ENCODE measurements at places on chromosomes 3 and 15.
A peak's percentile ranks its signal among the peaks of the same experiment; 100 is the strongest.

DNA sequence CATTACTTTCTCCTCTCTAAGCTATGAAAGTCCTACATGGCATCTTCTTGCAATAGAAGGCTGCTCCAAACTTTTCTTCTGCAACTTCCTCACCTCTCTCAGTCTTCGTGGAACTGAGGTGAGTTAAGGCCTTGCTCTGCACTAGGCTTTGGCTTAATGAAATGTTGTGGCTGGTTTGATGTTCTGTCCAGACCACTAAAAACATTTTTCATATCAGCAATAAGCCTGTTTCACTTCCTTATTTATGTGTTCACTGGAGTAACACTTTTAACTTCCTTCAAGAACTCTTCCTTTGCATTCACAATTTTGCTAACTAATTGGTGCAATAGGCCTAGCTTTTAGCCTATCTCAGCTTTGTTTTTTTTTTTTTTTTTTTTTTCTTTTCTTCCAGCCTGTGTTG, 335.3 kb upstream of the NECTIN3 start:
- DNase-seq = no peak

DNA sequence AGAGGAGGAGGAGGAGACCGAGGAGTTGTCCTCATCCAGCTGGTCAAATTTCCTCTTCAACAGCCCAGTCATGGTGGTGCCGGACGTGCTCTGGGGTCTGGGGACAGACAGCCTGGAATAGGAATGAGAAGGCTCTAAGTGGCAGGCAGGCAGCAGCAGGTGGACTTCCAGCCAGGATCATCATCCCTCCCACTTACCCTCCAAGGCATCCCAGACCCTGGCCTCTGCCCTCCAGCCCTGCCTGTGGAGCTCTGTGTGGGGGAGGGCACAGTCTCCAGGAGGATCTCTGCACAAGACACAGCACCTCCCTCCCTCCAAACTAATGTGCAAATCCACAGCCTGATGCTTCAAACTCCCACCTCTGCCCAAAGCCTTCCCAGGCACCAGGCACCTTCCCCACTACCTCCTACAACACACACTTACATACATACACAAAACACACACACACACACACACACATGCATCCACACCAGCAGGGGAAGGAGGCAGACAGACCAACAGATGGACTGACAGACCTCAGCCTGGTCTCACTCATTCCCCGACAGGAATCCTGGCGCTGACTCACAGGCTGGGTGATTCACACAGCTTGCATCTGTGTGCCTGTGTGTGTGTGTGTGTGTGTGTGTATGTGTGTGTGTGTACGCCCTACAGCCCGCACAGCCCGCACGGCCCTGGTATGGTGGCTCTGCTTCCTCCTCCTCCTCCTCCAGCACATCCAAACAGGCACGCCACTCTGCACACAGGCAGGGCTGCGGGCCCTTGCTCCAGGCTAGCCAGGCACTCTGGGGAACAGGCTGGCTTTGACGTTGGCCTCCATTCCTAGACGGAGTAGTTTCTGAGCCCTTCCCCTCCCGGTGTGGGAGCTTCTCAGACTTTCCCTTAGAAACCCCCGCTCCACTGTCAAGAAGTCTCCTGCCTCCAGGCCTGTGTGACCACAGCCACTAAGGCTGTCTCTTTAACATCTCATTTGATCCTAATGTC, 6.5 kb downstream of the CSRNP1 start:
- peak; percentile 91 for DNase-seq

DNA sequence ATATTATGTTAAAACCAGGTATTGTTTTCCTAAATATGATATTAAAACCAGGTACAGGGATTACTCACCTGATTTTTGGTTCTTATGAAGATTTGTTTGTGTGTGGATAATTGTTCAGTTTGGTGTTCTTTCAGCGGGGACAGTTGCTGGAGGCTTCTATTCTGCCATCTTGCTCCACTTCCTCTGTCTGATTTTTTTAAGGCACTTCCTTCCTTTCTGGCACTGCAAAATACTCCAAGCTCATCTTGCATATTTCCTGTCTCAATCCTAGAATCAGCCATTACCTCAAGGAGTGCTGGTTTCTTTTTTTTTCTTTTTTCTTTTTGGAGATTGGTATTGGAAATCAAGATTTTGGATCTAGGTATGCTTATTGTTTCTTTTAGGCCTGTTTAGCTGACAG, 229.9 kb downstream of the SV2B start:
- DNase-seq = no peak

- no peak for DNase-seq
These were observed 134.2 kb downstream of the WDR72 start for GRCh38 chr15:53625260-53625659.

DNA sequence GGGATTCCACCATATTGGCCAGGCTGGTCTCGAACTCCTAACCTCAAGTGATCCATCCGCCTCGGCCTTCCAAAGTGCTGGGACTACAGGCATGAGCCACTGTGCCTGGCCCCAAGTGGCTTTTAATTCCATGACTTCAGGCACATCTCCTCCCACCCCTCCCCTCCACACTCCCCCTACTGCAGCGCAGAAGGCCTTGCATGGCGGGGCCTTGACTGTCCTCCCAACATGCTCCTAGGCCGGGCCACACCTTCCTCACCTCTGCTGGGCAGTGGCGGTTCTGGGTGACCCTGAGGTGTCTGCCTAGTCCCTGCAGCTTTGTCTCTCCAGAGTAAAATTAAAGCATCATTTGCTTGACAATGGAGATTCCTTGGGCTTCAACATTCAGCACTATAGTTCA, 6.9 kb downstream of the LYSMD4 start:
- no peak for DNase-seq

GRCh38 chr3:148642616-148643015, 55.1 kb upstream of the AGTR1 start:
- peak; percentile 21 for DNase-seq

DNA sequence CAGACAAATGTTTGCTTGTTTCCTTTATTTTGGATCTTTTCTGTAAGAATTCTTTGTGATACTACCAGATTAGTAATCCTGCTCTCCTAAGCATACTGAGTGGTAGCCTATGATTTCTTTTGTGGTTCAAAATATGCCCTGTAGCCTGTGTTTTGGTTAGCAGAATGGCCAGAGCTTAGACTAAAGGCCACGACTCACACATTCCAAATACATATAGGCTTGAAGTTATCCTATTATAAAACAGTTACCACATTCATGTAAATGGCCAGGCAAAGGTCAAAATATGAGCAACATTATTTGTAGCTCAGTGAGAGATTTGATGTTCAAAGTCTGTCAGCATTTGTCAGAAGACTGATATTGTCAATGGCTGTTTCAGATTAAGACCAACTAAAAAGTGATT, 84.5 kb downstream of the MITF start:
- DNase-seq = no peak

DNA sequence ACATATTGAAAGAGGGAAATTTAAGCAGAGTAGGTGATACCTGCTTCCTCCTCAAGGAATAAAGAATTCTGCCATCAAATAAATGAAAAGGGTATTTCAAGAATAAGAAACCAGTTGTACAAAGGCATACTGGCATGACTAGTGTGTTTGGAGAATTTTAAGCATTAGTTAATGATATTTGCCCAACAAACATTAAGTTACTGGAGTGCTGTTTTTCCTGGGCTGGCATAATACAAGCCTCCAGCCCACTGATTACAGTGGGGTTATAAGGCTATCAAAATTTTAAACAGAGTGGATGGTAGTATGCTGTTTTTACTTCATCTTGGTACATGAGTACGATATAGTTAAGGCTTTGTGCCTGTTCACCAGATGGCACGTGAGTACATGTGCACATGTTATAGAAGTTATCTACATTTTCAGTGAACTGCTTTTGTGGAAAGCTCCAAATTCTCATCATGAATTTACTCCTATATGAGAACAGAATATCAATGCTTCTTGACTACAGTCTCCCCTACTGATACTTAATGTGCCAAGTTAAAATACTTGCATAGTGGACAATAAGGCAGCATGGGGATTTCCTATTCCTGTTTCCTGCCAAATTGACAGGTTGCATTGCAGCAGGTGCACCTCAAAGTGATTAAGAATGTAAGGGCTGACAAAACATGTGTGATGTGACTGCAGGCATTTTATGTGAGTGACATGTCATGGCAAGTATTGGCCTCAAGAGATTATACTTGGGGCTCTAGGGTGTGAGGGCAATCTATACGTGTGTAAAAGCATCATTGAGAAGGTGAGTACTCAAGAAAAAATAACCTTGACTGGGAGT, 14.9 kb downstream of the NAALADL2 start:
- no peak for DNase-seq

GRCh38 chr3:112740835-112741234, 99.9 kb upstream of the CCDC80 start:
- no peak for DNase-seq

GRCh38 chr3:127073941-127074820, 91.3 kb downstream of the PLXNA1 start:
- DNase-seq = no peak

GRCh38 chr3:13324835-13325501, 95.2 kb downstream of the NUP210 start:
- DNase-seq = no peak

DNA sequence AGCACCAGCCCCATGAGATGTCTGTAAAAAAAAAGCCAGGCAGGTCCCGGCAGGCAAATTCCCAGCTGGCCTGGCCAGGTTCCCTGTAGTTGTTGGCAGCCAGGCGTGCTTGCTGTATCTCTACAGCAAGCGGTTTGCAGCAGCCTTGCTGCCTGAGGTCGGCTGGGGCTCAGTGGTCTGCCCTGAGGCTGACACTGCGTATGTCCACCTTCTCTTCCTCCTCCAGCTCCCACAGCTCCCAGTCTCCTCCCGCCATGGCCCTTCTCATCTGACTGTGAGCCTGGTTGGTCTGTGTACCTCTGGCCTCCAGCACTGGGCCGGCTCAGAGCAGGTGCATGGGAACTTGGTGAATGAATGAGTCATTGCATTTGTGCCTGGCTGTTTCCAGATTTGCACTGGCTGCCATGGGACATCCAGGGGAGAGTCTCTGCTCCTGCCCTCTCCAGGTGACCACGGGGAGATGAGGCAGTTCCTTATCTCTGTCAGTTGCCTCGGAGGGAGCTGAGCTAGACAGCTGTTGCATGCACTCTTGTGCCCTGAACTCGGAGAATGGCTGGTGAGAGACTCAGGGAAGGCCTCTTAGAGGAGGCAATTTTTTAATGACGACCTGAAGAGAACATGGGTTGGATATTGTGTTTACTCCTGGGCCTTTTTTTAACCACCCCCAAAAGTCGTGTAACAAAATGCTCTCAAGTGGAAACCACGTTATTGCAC, 43.0 kb downstream of the SPSB4 start:
- no peak for DNase-seq

DNA sequence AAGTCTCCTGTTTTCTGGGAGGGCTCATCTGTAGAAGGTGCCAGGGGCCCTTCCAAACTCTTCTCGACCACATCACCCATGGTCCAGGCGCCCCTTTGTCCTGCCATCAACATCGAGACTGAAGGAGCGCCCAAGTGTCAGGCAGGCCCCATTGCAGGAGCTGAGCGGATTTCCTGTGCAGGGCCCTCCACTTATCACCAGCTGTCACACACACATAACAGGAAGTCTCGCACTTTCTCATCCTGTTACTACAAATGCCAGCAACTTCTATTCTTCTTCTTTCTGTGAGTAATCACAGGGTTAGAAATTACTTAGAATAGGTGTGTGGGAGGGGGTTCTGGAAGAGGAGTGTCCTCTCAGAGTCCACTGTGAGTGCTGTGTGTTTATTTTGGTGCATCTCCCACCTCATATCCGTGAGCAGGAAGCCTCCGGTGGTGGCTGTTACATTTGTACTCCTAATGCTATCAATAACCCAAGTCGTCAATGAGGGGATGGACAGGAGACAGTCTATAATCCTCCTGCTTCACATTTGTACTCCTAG, at the start of gene KLHL6:
Gene KLHL6, minus strand, starts transcription at position 166 of the 541 bp plus-strand sequence. Its CDS starts 53 bp downstream, at position 113.
- DNase-seq = no peak

DNA sequence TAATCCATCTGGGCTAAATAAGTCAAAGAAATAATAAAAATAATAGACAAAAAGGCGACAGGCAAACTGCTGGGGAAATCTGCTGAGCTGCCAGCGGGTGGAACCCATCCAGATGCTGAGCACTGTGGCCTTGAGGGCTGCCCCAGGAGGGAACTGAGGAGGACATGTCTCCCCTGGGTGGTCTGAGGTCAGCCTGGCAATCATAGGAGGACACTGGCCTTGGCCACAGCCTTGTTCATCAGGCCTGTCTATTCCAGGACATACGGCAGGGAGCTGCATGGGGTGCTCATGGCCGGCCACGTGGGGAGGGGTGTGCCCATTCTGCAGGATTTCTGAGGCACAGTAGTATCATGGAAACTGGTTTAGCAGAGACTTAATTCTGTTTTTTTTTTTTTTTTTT, 21.5 kb upstream of the SNRPA1 start:
- DNase-seq = no peak

DNA sequence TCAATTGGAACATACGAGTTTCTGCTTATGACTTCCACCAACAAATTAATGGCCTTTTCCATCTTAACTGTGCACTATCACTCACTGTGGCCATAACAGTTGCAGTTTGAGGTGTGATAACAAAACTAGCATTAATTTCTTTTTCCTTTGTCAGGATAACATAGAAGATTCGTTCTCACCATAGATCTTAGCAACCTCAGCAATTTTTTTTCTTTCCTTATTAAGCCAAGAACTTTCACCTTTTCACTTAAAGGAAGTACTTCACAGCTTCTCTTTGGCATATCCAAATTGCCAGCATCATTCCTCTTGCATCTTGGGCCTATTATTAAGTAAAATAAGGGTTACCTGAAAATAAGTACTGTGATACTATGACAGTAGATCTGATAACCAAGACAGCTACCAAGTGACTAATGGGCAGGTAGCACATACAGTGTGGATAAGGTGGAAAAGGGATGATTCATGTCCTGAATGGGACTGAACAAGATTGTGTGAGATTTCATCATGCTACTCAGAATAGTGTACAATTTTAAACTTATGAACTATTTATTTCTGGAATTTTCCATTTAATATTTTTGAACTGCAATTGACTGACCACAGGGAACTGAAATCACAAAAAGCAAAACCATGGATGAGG, 46.6 kb downstream of the CEP70 start:
- DNase-seq = no peak

DNA sequence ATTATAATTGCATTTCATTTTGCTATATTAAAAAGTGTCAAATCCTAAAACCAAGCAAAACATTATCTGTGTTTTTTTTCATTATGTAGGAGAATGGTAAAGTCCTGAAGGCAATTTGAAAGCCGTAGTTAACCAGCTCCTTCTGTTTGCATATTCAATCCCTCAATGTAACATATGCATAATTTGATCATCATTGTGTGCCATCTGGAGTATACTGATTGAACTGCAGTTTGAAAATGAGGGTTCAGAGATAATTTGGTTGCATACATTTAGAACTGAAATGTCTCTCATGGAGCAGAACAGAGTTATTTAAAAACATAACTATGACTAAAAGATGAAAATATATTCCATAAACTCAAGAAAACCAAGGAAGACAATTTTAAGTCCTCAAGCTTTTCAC, 518.6 kb downstream of the GBE1 start:
- DNase-seq = peak; percentile 52

DNA sequence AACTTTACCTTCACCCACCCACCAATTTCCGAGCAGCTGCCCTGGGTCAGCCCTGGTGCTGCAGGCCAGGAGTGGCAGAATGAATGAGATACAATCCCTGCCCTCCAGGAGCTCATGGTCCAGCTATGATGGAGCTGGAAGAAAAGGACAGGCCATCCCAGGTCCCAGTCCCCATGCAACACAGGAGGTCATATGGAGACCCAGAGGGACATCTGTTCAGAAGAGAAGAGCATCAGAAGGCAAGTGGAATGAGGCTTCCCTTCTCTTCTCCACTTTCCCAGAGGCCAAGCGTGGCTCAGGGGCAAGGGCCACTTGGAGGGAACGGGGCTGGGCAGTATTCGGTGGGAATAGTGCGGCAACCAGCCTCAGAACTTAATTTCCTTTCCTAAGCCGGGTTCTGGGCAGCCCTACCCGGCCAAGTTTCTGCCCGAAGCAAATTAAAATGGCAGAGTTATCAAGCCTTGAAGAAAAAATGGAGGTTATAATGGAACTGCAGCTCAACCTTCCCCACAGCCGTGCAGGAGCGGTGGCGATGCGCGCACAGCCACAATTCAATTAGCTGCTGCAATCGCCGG, 35.9 kb downstream of the TLE3 start:
- DNase-seq = no peak
